ENCODE measurements at places on chromosomes 11 and 22.

- peak; percentile 67 for DNase-seq
Observed at GRCh38 chr11:119584193-119585042, 144.6 kb downstream of the NECTIN1 start.

DNA sequence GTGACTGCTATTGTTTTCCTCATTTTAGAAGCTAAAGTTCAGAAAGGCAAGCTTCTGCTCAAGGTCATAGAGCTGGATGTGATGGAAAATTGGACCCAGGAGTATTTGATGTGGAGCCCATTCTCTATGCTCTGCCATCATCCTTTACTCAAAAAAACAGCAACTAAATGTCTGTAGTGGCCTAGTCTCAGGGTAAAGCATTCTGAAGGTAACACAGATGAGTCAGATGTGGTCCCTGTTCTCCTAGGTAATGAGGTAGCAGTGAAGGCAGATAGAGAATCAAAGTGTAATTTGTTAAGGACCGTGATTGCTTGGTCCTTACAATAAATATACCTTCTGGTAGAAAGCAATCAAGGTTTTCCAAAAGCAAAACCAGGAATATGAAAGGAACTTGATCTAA, 84.4 kb upstream of the SPON1 start:
- no peak for DNase-seq

- no peak for DNase-seq
Observed at GRCh38 chr11:6632116-6633073, 13.2 kb upstream of the TPP1 start.

- DNase-seq, result no peak
Observed at GRCh38 chr11:31303644-31304180, 65.8 kb downstream of the DCDC1 start.

GRCh38 chr11:120385110-120385509, 48.9 kb downstream of the ARHGEF12 start:
- no peak for DNase-seq

DNA sequence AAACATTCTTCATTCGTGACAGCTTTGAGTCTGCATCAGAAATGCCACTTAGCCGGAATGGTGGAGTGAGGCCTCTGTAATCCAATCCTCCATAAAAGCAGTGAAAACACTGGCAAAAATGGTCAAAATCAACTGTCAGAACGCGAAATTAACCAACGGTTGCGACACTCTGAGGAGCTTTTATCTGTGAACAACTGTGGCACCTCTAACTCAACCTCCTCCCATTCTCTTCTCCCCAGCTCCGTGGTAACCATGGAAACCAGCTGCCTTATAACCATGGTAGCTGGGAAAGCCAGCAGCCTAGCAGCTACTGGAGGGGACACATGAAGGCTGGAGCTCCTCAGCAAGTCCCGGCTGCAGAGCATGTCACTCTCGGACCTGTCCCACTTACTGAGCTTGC, 20.3 kb downstream of the AP2A2 start:
- DNase-seq, result no peak

GRCh38 chr22:36858156-36858555, 2.6 kb upstream of the NCF4 start:
- no peak for DNase-seq

DNA sequence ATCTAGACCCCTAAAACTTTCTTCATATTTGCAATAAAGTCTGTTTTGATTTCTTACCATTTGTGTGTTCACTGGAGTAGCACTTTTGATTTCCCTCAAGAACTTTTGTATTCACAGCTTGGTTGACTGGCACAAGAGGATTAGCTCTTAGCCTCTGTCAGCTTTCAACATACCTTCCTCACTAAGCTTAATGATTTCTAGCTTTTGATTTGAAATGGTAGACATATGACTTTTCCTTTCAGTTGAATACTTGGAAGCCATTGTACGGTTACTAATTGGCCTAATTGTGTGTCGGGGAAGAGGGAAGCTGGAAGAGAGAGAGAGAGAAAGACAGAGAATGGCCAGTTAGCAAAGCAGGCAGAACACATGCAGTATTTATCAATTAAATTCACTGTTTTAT, 180.5 kb downstream of the ARHGAP42 start:
- no peak for DNase-seq

GRCh38 chr11:119497717-119498116, 74.7 kb upstream of the THY1 start:
- DNase-seq, result no peak

GRCh38 chr22:29301716-29302401, 4.6 kb upstream of the GAS2L1 start:
- DNase-seq, result no peak

GRCh38 chr11:79940974-79941735, 500.3 kb upstream of the TENM4 start:
- DNase-seq, result no peak

DNA sequence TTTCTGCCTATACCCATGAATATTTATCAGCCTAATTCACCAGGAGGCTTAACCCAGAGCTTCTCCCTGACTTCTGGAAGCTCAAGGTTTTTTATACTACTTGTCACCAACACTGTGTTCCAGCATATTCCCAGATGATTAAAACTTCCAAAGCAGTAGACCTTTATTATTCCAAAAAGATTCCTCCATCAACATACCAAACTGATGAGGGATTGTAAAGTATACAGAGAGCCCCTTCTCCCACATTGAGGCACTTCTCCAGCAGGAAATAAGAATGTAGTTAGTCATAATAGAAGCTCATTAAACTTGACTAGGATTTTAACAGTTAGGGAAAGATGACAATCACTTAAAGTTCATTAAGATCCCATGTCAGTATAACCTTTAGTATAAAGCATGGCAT, 51.4 kb upstream of the CEP126 start:
- no peak for DNase-seq

DNA sequence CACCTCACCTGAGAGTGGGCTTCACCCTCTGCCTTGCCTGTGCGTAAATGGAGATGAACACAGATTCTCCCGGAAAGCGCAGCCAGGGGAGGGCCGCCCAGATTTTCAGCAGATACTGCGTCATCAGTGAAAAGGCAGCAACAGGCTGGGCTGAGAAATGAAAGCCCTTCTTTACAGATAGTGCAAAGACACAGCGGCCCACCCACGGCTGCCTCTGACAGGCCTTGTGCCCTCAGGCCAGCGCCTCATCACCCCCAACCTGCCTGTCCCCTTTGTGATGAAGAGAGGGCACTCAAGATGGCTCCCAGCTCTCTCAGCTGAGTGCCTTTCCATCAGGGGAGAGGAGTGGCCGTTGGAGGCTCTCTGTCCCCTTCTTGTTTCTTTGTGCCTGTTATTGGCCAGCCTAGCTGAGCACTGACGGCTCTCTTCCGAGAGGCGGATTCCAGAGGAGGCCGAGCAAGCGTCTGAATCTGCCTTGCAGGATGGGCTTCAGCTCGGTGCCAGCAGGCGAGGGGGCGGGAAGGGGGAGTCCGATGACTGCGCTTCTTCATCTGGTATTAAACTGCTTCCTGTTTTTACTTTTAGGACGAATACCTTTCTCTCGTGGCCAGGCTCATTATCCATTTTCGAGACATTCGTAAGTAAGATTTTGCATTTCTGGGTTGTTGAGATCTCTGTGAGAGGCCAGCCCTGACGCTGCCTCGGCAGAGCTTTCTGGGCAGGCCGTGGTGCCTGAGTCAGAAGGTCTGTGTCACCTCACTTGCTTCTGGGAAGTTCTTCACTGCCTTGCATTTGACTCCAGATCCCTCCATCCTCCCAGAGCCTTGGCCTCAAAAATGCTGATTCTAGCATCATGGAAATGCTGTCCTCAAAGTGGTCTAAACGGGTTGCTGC, 43.7 kb downstream of the MED15 start:
- DNase-seq, result no peak

DNA sequence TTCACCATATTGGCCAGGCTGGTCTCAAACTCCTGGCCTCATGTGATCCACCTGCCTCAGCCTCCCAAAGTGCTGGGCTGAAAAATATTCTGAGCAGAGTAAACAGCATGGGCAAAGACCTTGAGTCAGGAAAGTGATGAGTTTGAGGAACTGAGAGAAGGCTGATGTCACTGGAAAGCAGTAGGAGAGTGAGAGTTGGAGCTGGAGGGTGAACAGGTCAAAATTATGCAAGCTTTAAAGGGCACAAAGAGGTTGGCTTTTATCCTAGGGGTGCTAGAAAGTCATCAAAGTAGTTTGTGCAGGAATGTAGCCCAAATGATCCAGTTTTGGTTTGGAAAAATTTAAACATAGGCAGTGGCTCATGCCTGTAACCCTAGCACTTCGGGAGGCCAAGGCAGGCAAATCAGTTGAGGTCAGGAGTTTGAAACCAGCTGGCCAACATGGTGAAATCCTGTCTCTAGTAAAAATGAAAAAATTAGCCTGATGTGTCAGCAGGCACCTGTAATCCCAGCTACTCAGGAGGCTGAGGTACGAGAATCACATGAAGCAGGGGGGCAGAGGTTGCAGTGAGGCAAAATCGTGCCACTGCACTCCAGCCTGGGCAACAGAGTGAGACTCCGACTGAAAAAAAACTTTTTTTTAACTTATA, 44.7 kb upstream of the CXCR5 start:
- peak; percentile 10 for DNase-seq

GRCh38 chr11:15910761-15911160, 445.6 kb downstream of the SOX6 start:
- no peak for DNase-seq

GRCh38 chr11:82692981-82693380, 40.7 kb downstream of the FAM181B start:
- no peak for DNase-seq

DNA sequence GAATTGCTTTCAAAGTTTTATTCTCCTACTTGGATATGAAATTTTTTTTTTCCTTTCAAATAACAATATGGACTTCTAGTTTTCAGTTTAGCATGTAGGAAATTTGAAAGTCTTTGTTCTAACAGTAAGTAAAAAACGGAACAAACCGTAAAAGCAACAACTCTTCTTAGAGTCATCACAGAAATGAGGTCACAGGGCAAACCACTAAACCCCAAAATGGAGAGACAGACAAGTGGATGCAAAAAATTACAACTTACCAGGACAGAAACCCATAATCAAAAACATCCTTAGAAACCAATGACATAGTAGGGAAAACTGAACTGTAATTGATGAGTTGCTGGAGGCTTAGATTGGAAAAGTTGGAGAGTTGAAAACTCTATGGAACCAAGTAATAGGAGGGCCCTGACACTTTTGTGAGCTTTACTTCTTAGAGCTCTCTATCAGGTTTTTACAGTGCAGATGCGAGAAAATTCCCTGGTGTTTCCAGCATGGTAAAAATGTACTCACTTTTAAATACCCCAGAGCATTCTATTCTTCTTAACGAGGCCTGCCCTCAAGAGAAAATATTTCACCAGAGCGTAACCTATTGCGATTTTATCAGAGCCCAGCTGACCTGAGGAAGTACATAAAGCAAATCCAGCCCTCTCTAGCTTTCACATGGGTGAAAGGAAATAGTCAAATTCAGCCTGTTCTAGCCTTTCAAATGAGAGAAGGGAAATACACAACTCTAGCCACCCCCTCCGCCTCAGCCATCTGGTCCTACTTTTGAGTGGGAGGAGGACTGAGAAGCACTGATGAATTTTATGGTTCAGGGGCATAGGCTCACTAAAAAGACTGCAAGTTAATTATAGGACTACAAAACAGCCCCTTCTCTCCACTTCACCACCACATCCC, 39.1 kb downstream of the CASP12 start:
- no peak for DNase-seq

GRCh38 chr11:69962152-69962551, 116.0 kb upstream of the ANO1 start:
- no peak for DNase-seq

GRCh38 chr11:12275818-12276217, 101.6 kb upstream of the PARVA start:
- no peak for DNase-seq

DNA sequence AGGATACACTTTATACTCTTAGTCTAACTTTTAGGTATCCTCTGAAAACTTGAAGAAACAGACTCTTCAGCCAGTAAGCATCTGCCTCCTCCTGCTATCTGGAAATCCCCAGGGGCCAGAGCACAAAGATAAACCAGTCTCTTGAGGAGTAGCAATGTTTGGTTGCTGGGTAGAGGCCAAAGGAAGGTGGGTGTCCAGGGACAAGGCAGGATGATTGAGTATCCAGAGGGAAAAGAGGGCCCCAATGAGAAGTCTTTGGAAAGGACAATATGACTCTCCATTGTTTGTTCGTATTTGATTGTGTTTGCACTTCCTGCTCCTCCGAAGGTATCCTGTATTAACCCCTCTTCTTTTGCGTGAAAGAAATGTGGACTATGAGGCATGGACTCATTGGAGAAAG, 4.8 kb upstream of the OR52I1 start:
- no peak for DNase-seq

- DNase-seq, result no peak
Observed at GRCh38 chr11:128328955-128329551, 258.3 kb downstream of the ETS1 start.

DNA sequence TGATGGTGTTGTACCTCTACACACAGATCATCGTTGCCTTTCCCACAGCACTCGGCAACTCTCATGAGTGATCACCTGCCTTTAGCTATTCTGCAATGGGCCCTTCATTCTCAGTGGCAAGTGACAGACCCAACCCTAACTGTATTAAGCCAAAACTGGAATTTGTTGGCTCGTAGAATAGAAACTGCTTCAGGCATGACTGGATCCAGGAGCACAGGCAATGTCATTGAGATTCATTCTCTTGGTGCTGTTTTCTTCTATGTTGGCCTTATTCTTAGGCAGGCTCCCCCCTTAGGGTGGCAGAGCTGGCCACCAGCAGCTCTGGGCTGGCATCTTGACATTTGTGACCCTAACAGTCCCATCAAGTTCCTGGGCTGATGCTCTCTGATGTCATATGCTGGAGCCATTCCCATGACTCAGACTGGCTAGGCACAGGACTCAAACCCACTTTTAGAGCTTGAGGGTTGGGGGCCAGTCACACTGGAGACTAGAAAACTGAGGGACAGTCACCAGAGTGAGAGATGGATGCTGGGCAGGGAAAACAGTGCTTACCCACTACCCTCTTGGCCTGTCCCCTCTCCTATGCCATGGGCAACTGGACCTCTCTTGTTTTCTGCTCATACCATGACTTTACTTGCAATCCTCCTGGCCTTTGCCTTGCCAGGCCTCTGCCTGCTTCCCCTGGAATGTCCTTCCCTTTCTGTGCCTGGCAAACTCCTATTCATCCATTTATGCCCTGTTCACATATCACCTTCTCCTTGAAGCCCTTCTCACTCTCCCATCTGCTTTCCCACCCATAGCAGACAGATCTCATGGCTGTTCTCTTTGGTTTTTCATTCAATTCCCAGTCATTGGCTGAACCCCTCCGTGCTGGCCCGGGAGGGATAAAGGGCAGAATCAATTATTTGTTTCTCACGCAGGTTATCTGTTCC, 7.1 kb upstream of the CDC42EP2 start:
- DNase-seq, result no peak

GRCh38 chr11:121869478-121869877, 246.5 kb downstream of the BLID start:
- no peak for DNase-seq

- peak; percentile 91 for DNase-seq
Observed at GRCh38 chr11:2933375-2934020, 4.3 kb upstream of the PHLDA2 start.

All from AML-193 (cell line).